ENCODE measurements at places on chromosomes 6 and 20. TPM values are rescaled to one million over a fixed set of nuclear protein-coding genes. Genes with fewer than 3 reads are reported as not detected.

DNA sequence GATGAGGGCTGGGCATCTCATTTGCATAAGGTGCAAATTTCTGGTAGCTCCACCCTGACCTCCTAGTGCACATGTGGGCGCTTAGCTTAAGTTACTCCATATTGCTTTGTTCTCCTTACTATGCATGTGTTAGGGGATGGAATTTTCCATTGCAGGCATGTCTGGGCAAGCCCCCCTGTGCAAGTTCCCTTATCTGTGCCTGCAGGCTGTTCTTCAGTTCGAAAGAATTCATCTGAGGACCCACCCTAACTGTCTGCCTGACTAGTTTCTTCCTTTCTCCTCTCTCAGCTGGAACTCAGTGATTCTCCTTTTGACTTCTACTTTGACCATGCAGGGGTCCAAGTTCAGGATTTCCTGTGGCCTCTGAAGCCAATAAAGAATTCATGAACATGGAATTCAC lies 30.2 kb downstream of the CCDC170 start:
- no peak for DNase-seq

GRCh38 chr6:130009146-130009545 lies 9.2 kb upstream of the L3MBTL3 start:
- no peak for DNase-seq

GRCh38 chr20:10074513-10074912 lies 39.7 kb downstream of the ANKEF1 start:
- no peak for DNase-seq

DNA sequence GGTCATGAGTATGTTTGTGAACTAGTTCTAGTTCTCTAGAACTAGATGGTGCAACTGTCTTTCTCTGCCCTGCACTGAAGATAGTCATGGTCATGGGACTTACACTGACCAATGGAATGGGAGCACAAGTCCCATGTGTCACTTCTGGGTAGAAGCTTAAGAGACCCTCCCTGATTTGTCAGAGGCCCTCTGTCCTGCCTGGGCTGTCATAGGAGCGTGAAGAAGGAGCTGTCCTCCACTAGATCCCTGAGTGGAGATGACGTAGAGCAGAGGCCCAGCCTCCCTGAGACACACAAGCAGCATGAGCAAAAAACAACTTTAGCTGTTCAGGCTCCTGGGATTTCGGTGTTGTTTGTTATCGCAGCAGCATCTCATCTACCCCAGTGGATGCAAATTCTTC lies 514.5 kb downstream of the PREX1 start:
- DNase-seq: no peak

FAM162B gene
- total RNA-seq: 1.4 TPM

APOM gene
- 4.4 TPM for total RNA-seq

All from suprapubic skin (tissue), 4 donors.